ENCODE measurements at places on chromosomes 16 and 17.

DNA sequence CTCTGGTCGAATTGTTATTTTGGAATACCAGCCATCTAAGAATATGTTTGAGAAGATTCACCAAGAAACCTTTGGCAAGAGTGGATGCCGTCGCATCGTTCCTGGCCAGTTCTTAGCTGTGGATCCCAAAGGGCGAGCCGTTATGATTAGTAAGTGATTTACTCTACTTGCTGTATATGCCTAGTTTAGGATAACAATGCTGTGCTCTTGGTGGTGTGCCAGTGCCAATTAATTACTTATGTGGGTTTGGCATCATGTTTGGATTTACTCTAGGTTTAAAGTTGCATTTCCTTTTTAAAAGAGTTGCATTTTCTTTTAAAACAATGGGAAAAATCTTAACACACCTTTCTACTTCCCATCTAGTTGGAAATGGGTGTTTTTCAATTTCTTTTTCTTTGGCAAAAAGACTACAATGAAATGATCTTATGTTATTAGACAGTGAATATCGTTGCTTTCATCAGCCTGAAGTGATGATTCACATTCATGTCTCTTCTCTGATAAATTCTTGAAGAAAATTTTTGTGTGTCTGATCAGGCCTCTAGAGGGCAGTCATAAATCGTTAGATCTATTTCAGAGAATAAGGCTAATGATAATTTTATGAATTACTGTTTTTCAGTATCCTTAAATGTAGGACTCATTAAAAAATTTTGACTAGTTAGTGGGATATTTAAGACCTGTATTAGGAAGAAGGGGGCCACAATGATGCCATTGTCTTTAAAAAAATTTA is 5.6 kb downstream of the SF3B3 start:
- DNase-seq = no peak

- no peak for DNase-seq
Observed at GRCh38 chr17:2172077-2172851, 117.4 kb downstream of the HIC1 start.

GRCh38 chr16:69775563-69775962 is 13.4 kb downstream of the WWP2 start:
- DNase-seq = no peak

- no peak for DNase-seq
Observed at GRCh38 chr17:69503711-69504110, 89.2 kb downstream of the MAP2K6 start.

- no peak for DNase-seq
Observed at GRCh38 chr16:72665701-72666100, 382.2 kb downstream of the ZFHX3 start.

GRCh38 chr17:78343187-78343542 is 16.7 kb downstream of the SOCS3 start:
- DNase-seq = no peak

DNA sequence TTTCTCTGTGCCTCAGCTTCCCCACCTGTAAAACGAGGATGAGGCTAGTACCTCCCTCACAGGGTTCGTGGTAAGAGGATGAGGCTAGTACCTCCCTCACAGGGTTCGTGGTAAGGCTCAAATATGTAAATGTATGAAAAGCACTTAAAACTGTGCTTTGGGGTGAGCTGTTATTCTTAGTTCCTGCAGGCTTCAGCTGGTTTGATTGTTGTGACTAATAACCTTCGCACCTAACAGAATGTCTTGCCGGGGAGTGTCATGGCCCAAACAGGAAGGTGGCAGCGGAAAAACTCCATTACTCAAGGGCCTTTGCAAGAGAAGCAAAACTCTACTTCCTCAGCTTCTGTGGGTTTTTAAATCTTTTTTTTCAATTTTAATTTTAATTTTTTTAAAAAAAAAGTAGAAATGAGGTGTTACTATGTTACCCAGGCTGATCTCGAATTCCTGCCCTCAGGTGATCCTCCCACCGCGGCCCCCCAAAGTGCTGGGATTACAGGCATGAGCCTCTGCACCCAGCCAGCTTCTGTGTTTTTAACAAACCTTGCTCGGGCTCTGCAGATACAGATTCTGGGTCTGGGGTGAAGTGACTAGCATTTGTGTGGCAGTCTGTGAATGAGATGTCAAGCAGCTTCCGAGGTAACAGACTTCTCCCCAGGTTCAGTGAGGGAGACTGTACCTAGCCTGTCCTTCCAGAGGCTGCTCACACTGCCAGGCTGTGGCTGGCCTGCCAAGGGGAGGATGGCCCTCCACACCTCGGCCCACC is 103.0 kb downstream of the RAB11FIP4 start:
- peak; percentile 51 for DNase-seq

GRCh38 chr16:24087891-24088410 is 168.2 kb upstream of the CACNG3 start:
- DNase-seq = no peak

- DNase-seq = no peak
Observed at GRCh38 chr17:10155371-10156076, 42.9 kb downstream of the GAS7 start.

- no peak for DNase-seq
Observed at GRCh38 chr16:8194794-8195193, 395.5 kb downstream of the TMEM114 start.

DNA sequence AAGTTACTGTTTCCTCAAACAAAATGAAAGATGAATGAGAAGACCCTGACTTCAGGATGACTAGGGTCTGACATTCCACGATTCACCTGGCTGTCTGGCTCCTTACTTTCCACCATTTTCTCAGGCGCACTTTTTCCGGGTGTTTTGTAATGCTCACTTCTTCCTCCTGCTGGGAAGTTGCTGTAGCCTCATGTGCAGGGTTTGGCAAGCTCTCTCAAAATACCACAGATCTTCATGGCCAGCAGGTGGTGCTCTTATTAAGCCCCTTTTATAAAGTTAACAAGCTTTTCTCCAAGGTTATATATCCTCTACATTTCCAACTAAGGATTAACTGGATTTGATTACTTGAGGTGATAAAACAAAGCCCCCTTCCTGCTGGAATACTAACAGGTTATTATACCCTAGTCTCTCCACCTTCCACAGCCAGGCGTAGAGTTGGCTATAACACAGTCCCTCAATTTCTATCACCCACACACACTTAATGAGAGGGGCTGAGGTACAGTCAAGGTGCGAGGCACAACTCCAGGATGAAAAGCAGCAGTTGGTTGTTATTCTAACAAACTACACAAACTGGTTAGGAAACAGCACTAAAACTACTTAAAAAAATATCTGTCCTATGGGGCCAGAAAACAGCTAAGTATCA is 45.4 kb downstream of the STH start:
- DNase-seq = no peak

- no peak for DNase-seq
Observed at GRCh38 chr17:17935321-17936271, 36.6 kb downstream of the TOM1L2 start.

DNA sequence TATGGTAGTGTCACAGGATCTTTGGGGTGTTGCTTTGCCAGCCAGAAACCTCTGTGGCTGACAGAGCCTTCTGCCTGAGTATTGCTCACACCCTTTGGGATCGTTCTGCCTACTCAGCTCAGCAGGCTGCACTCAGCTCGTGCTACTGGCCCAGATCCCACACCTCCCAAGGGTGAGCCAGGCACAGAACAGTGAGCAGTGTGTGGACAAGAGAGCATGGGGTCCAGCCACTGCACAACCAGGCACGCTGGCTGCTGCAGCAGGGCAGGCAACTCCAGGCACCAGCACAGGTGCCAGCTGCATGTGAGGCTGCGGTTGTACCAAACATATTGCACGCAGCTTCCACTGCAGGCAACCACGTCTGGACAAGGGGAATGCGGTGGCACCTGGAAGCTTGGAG is 84.9 kb downstream of the CYB561 start:
- DNase-seq = no peak

DNA sequence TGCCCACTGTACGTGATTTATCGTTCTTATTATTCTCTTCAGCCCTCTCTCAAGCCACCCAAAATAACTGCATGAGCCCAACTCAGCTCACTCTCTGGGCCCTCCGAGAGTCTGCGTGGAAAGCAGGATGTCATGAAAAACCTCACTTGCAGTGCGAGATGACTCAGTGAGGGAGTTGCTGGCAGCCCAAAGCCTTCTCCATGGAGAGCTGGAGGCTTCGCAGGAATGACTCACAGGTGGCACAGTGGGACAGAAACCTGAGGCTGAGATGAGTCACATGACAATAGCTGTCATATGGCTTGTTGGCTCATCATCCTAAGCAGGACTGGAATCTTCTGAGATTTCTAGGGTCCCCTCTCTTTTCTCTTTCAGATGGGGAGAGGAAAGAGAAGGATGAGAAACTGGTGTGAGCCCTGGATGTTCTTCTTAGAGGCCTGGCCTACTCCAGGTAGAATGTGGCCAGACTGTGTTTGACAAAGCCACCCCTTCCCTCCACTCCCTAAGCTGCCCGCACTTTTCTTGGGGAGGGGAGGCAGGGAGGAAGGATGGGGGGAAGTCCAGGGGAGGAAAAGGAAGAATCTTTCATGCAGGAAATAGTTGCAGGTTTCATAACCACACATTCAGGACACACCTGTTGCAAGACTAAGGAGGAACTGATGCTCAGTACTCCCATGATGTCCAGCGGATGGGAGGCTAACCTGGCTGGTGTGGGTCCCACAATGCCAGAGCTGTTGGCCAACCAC is 160.6 kb upstream of the RPL38 start:
- DNase-seq = no peak

DNA sequence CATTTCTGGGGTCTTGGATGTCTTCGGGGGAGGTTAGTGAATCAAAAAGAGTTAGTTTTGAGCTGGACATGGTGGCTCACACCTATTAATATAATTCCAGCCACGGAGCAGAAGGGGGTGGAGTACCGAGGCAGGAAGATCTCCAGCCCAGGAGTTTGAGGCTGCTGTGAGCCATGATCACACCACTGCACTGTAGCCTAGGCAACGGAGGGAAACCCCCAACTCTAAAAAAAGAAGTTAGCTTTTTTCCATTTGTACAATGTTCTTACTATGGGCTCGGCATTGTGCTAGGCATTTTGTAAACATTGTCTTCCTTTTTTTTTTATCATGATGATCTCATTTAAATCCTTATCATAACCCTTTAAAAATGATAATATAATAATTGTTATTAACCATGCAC is 8.3 kb upstream of the SNF8 start:
- no peak for DNase-seq

GRCh38 chr17:77323413-77324171 is 182.8 kb downstream of the SEC14L1 start:
- DNase-seq = no peak

GRCh38 chr17:27459433-27459832 is 3.2 kb downstream of the KSR1 start:
- no peak for DNase-seq

DNA sequence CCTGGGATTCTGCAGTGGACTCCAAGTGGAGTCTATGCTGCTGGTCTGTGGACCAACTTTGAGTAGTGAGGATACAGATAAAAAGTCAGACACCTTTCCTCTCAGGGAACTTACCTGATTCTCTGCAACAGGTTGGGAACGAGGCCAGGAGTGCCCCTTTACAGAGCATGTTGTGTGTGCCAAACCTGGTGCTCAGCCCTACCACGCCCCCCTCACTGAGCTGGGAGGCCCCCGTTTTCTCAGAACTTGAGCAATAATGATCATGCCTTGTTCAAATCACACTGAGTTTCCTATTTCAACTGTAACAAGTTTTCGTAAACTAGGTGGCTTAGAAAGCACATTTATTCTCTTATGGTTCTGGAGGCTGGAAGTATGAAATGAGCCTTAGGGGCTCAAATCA is 182.0 kb downstream of the COPRS start:
- DNase-seq = no peak

- DNase-seq = no peak
Observed at GRCh38 chr16:1612320-1613111, at the start of gene CRAMP1. TSS of gene CRAMP1 (plus strand) at chr16:1612360. CDS start at chr16:1614640, 2,280 bp downstream.

DNA sequence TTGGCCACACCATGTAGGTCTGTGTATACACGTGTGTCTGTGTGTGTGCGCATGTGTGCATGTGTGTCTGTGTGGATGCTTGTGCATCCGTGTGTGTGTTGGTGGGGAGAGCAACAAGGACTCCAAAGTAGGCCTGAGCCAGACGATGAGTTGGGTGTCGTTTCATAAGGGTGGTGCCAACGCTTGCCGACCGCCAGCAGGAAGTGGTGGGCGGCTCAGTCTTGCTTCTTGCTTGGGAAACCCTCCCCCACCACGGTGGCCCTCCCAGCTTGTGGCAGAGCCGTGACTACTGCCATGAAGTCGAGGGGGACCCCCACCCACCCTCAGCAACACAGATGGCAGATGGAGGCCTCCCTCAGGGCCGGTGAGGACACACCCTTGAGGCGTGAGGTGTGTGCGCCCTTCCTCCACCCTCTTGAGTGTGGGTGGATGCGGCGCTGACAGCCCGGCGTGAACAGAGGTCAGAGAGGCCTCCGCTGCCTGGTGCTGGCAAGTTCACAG is 17.5 kb downstream of the SBK1 start:
- peak; percentile 58 for DNase-seq

DNA sequence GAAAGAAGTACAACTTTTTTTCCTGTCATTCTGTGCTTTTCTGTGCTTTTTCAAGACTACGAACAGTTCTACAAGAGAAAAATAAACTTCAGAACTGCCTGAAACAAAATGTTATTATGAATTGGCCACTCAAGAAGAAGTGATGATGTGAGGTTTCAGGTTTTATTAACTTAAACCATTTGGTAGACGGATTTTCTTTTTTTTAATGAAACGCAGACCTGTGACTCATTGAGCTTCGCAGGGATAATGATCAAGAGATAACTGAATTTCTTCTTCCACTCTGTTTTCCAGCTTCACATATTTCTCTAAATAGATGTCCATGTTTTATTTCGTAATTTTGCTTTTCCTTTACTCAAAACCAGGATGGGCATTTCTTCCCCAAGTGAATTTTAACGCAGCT is 32.7 kb downstream of the AIPL1 start:
- DNase-seq = no peak
